ENCODE measurements at places on chromosomes 6 and 20. TPM values are rescaled to one million over a fixed set of nuclear protein-coding genes. Genes with fewer than 3 reads are reported as not detected.

RBL1 gene
- total RNA-seq: 5.6 TPM

SEMG1 gene
- total RNA-seq: not detected

NKAIN4 gene
- total RNA-seq: 0.17 TPM

MAP7 gene
- total RNA-seq: 1.7 TPM

APMAP gene
- total RNA-seq: 35.6 TPM

PRKN gene
- 14.5 TPM for total RNA-seq

PARD6B gene
- 3.6 TPM for total RNA-seq

NR2E1 gene
- total RNA-seq: not detected

TRIM31 gene
- total RNA-seq: 1.3 TPM

EEF1A2 gene
- total RNA-seq: 7.6 TPM

MAFB gene
- 34.6 TPM for total RNA-seq

C6orf52 gene
- not detected for total RNA-seq

RHAG gene
- 0.99 TPM for total RNA-seq

NKX2-4 gene
- total RNA-seq: not detected

ZSCAN23 gene
- 1.0 TPM for total RNA-seq

CCDC170 gene
- total RNA-seq: 1.5 TPM

FRS3 gene
- 5.0 TPM for total RNA-seq

WFDC2 gene
- total RNA-seq: 2.1 TPM

DNA sequence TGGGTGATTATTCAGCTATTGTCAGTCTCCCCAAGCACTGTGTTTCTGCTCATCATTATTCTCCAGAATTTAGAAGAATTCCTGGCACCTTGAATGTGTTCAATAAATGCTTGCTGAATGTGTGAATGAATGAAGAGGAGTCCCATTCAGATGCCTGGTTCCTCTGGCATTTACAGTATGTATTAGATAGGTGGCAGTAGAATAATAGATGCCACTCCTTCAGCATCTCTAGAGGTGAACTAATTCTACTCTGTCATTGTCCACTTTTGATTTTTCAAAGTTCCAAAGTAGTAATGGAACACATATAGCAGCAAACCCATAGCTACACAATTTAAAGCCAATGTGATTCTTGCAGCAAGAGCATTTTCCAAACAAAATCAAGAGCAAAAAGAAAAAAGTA is 118.9 kb upstream of the CEP162 start:
- DNase-seq: no peak

GRCh38 chr6:169780571-169781091 is 29.2 kb downstream of the ERMARD start:
- peak; percentile 83 for DNase-seq

DNA sequence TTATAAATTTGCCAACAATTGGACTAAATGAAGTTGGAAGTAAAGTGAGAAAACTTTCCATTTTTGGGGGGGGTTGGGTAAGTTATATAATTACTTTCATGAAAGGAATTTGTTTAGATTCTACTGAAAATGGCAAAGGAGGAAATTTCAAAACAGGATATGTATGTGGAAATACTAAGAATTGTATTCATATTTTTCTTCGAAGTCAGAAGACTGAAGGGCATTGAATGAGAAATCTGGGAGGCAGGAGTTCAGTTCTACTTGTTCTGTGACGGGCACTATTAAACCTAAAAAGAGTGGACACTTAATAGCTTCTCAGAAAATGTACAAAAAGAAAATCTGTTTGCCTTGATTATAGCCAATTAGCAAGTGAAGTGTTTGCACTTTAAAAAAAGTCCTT is 114.7 kb downstream of the PRIM2 start:
- no peak for DNase-seq

DNA sequence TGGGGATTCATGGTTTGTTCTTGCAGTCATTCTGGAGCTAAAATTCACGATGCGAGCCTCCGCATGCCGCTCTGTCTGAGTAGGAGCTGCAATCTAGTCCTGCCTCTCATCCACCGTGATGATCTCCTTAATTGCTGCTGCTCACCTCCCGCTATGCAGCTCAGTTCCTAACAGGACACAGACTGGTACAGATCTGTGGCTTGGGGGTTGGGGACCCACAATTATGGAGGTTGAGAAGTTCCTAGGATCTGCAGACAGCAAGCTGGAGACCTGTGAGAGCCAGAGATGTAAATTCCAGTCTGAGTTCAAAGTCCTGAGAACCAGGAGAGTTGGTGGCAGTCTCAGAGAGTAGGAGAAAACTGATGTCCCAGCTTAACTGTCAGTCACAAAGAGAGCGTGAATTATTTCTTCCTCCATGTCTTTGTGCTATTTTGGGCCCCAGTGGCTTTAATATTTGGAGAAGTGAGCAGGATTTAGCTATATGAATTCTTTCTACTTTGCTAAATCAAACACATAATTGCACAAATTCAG is 378.7 kb upstream of the MAN1A1 start:
- no peak for DNase-seq

DNA sequence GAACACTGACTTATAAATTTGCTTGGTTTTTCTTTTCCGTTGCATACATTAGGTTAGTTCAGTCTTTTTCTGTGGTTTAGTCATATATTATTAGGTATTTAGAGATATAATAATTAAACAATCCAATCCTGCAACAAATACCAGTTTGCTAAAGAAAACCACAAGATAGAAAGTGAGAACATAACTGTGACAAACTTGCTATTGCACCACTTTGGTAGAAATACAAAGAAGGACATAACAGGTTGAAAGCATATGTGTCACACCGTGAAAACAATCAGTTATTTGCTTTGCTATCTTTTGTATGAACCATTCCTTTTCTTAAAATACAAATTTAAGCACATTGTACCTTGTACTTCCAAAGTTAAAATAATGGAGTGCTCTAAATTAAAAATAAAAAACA is 42.0 kb upstream of the KCNQ5 start:
- no peak for DNase-seq

GRCh38 chr20:55266361-55266760 is 739.0 kb downstream of the CBLN4 start:
- DNase-seq: no peak

DNA sequence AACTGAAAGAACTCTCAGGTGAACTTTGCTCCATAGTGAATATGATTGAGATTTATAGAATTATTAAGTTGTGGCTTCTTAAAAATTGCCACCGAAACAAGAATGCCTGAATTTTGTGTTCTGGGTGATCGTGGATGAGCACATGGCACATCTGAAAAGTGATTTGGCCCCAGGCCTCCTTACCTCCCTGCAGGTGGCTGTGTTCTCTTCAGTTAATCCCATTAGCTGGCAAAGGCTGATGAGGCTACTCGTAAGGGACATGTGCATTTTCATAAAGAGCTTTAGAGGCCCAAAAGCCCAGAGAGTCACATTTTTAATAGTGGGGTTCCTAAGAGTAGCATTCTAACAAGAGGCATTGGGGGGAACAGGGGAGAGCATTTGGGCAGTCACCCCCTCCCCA is 22.6 kb downstream of the GNAS start:
- DNase-seq: no peak

DNA sequence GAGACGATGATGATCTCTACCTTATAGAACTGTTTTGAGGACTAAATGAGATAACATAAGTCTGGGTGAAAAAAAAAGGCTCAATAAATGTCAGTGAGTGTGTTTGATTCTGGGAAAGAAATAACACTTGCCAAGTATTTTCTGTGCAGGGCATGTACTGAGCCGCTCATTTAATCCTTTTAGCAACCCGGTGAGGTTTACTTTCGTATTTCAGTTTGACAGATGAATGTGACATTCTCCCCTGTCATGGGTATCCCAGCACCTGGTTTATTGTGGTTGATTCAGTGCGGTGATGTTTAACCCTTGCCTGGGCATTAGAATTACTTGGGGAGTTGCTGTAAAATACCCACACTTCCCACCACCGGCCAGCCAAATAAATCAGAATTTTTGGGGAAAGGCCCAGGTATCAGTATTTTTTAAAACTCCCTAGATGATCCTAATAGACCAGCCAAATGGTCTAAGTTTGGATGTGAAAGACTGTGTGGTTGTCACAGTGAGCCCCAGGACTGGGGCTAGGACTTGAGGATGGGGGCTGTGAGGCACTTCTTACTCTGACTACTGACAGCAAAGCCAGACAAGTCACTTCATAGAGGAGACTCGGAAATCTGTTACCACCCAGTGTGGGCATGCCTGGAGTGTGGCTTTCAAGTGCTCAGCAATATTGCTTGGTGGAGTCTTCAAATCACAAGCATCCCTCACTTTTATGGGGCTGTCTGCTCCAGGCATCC is 100.2 kb upstream of the KCNG1 start:
- DNase-seq: no peak

DNA sequence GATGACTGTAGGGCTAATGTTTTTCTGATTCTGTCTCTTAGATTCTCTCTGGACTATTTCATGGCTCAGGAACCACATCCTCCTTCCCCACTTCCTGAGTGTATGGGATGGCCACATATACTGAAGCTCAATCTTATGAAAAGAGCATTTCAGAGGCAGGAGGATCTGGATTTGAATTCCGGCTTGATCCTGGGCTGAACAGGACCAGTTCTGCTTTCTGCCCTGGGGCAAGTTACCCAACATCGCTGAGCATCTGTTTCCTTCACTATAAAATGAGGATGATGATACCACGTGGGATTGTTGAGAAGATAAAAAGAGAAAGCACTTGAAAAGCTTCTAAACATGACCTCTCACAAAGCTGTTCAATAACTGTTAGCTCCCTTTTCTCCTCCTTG is 168.4 kb upstream of the TNFAIP3 start:
- peak; percentile 80 for DNase-seq

- DNase-seq: no peak
These were observed 352.9 kb downstream of the ESR1 start for GRCh38 chr6:152160346-152160745.

- no peak for DNase-seq
These were observed 40.1 kb downstream of the TBPL1 start for GRCh38 chr6:133992992-133993680.

GRCh38 chr6:43383021-43383667 is 13.7 kb upstream of the ZNF318 start:
- no peak for DNase-seq

- DNase-seq: peak; percentile 91
These were observed 35.3 kb upstream of the APCDD1L start for GRCh38 chr20:58550275-58551059.

GRCh38 chr6:138089325-138089724 is 17.9 kb downstream of the PERP start:
- no peak for DNase-seq

DNA sequence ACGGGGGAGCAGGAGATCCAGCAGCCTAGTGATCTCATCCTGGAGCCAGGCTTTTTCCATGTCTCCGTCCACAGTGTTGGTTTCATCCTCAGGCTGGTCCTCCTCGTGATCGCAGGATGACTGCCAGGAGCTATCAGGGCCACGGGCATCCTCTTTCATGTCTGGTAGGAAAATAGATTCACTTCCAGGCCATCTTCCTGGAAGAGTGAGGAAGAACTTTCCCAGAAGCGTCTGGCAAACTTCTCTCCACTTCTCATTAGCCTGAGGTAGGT is 15.3 kb upstream of the SLC9A8 start:
- DNase-seq: no peak

GRCh38 chr6:6407071-6407741 is 86.7 kb upstream of the F13A1 start:
- no peak for DNase-seq

GRCh38 chr20:61045876-61046585 is 206.0 kb upstream of the CDH4 start:
- no peak for DNase-seq

- DNase-seq: no peak
These were observed 65.5 kb upstream of the NFATC2 start for GRCh38 chr20:51608061-51608460.

DNA sequence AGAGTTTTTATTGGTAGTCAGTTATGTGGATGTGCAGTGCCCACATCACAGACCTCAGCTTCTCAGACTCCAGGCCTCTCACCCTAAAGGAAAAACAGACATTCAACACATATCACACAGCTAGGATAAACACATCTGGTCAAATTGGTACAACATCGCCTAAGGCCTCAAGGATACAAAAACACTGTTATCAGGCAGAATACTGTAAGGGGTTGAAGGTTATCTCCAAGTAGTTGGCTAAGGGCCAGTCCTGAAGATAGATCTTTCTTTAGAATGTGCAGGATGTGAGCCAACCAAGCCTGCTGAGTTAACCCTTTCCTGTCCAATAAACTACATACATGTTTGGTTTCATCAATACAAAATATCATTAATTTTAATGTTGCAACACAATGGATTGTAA is 308.4 kb upstream of the GJE1 start:
- no peak for DNase-seq

GRCh38 chr6:33108307-33108706 is 32.5 kb downstream of the HLA-DPB1 start:
- peak; percentile 5 for DNase-seq

DNA sequence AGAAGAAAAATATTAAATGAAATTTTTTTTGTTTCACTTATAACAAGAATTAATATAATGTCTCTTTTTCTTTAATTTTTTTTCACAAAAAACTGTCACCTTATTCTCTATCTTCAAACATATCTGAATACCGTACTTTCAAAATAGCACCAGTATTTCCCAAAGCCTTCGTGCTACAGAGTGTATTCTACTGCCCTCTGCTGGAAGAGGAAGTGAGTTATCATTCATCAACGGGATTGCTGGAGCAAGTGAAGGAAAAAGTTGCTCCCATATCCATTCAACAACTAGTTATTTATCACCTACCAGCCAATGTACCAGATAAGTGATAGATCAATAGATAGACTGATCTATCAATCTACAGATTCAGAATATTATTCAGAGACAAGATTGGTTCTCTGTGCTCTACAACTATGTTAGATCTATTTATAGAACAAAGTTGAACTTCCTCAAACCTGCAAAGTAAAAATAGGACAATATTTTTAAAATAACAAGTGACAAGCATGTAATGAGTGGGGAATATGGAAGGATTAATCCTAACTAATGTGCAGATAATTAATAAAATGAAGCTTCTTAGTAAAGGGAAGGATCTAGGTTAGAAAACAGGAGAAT is 26.7 kb upstream of the TFAP2B start:
- DNase-seq: no peak

GRCh38 chr20:49691818-49692568 is 21.7 kb downstream of the B4GALT5 start:
- DNase-seq: no peak

- DNase-seq: no peak
These were observed 18.1 kb downstream of the KLHL32 start for GRCh38 chr6:96942676-96943075.
